Globus pallidus (tissue), 1 donor: ENCODE measurements at places on chromosomes 3 and 15.

GRCh38 chr3:127158614-127159229, 34.2 kb upstream of the PRR23E start:
- no peak for DNase-seq

GRCh38 chr15:42772144-42772543, 35.2 kb upstream of the CDAN1 start:
- peak; percentile 6 for DNase-seq

GRCh38 chr3:187267306-187267705, 24.2 kb downstream of the MASP1 start:
- DNase-seq, result no peak

- DNase-seq, result peak; percentile 75
Observed at GRCh38 chr3:37907906-37908305, 46.2 kb downstream of the CTDSPL start.

DNA sequence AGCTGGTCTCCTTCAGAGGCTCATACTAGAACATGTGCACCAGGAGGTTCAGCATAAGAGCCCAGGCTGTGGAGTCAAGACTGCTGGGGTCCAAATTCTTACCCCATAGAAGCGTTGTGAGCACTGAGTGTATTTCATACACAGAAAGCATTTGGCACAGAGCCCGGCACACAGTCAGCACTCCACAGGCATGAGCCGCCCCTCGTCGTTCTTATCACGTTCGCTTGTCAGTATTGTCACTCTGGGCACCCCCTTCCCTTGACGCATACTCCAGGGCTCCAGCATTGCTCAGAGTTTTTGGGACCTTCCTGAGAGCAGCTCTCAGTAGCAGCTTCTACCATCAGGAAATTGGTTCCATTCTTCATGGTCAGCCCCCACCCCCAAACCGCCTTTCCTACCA, 25.2 kb downstream of the CORO2B start:
- no peak for DNase-seq

- DNase-seq, result no peak
Observed at GRCh38 chr3:129482721-129483120, 42.7 kb downstream of the IFT122 start.

DNA sequence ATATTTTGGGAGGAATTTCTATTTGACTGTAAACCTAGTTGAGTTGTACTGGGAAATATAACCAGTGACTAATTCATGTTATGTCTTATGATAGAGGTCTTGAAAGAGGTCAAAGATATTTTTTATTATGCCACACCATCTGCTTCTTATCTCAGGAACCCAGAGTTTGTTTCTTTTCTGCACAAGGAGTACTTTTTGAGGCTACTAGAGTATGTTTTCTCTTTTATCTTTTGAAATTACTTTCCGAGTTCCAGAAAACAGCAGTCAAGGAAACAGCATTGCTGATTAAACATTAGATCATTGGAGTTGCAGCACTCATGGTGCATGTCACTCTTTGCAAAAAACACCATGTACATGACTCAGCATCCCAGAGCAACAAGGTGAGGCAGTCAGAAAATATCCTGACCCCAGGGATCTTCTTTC, 645.8 kb upstream of the NR2F2 start:
- DNase-seq, result no peak

DNA sequence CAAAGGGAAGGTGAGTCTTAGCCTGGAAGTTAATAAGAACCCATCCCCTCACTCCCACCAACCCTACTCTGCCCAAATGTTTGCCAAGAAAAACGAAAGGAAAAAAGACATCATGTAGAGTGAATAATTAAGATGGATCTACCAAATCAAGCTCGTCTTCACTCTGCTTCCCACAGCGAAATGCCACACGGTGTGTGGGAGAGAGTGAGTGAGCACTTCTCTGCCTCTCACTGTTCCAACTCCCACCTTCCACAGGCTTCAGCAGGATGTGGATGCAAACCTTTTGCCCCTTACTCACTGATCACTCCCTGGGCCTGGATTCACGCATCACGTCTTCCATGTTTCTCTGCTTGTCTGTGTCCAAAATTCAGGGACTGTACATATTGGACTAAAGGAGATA, 85.4 kb downstream of the WDR76 start:
- no peak for DNase-seq

- DNase-seq, result no peak
Observed at GRCh38 chr3:156180077-156180476, 59.7 kb downstream of the KCNAB1 start.

- DNase-seq, result no peak
Observed at GRCh38 chr3:52784021-52784621, 6.7 kb downstream of the ITIH1 start.

- no peak for DNase-seq
Observed at GRCh38 chr3:185558395-185558794, 6.0 kb upstream of the LIPH start.

GRCh38 chr3:153032891-153033290, 129.1 kb upstream of the RAP2B start:
- no peak for DNase-seq

DNA sequence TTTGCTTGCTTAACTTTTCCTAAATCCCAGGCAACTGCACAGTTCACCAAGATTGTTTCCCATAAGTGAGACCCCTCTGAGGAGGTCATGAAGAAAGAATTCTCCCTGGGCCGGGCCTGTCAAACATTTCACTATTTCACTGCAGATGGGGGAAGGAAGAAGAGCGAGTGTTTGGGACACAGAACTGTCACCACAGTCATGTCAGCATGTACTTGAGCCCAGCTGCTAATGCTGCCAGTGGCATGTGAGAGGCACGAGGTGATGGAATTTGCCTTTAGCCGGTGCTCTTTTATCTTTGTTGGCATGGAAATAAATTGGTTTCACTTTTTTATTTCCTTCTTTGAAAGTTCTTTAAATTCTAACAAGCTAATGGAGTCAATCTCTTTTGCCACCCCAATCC, 277.9 kb upstream of the GADL1 start:
- DNase-seq, result no peak

- no peak for DNase-seq
Observed at GRCh38 chr15:31483053-31483985, 156.7 kb downstream of the KLF13 start.

DNA sequence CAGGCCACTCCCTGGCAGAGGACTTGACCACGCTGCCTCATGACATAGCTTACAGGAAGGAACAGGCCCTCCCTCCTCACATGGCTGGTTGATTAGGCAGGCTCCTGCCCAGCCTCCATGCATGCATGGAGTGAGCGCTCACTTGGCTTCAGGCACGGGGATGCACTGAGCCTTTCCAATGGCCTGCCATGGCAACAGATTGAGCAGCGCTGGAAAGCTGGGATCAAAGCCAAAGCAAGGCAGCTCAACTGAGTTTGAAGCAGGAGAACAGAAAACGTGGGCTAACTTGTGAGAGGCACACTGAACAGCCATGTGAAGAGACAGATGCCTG, 5.9 kb upstream of the GRAMD2A start:
- DNase-seq, result peak; percentile 82

- DNase-seq, result no peak
Observed at GRCh38 chr15:85752491-85752961, 42.2 kb downstream of the KLHL25 start.

- no peak for DNase-seq
Observed at GRCh38 chr15:45719490-45719889, 84.7 kb downstream of the SQOR start.

- DNase-seq, result no peak
Observed at GRCh38 chr3:61438253-61439121, 122.9 kb upstream of the PTPRG start.

- no peak for DNase-seq
Observed at GRCh38 chr3:106710596-106710995, 666.6 kb upstream of the CCDC54 start.

GRCh38 chr3:109640146-109640652, 302.9 kb upstream of the DPPA4 start:
- DNase-seq, result no peak

GRCh38 chr3:193744048-193744821, 151.2 kb downstream of the OPA1 start:
- no peak for DNase-seq

DNA sequence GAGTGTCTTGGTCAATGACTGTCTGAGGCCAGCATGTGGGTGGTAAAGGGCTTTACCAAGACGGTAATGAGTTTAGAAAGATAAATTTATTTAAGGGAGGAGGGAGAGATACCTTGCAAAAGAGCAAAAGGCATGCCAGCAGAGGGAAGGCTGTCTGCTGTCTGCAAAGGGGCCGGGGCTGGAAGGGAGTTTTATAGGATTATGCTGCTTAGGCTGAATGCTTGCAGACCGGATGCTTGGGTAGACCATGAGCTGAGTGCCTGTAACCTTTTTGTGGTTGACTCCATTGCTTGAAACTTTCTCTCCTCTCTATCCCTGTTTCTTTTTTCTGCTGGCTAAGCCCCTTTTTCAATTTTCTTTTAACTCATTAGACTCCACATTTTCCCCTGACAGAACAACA, 1543.0 kb downstream of the OTOL1 start:
- DNase-seq, result no peak

GRCh38 chr15:24955531-24955921, 739 bp downstream of the SNRPN start:
- DNase-seq, result no peak
